ENCODE measurements at places on chromosomes 12 and 14.
A peak's percentile ranks its signal among the peaks of the same experiment; 100 is the strongest.

DNA sequence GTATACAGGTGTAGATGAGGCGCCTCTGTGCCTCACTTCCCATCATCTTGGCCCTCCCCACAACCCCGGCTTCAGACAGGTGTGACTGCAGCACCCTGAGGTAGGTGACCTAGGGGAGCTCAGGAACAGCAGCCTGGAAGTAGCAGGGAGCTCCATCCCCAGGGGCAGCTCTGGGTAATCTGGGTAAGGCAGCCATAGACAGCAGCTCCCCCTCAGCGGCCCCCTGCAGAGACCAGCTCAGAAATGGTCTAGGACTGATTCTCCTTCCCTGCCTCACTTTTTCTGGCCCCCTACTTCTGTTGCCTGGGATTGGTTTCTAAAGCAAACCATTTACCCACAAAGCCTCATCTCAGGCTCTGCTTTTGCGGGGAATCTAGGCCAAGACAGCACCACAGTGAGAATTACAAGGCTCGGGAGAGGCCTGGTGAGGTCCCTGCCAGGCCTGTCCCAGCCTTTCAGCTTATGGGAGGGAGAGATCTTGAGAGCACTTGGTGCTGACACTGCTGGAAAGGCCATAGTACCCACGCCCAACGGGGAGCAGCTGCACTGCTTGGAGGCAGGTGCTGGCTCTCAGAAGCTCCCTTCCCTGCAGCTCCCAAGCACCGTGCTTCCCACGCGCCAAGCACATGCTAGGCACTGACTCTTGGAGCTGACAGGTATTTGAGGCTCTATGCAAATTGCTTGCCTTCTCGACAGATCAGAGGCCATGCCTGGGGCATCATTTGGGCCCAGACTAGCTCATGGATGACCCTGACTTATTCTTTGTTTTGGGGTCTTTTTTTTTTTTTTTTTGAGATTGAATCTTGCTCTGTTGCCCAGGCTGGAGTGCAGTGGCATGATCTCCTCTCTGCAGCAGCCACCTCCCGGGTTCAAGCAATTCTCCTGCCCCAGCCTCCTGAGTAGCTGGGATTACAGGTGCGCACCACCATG lies 45.1 kb upstream of the TRAF3 start:
- no peak for DNase-seq

DNA sequence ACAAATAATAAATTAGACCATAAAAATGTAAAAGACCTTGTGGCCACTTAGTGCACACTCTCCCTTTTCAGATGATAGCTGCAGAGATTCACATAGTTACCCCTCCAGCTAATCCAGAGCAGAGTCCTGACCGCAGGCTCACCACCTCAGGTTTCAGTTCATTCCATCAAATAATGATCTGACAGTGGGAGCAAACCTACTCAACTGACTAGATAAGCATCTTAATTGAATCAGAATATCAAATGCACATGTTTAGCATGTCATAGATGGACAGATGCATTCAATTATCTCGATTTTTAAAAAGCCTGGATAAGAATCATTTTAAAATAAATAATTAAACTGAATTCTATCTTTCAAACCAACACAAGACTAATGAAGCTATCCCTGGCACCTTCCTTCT lies 242.3 kb upstream of the PDZRN4 start:
- DNase-seq: no peak

- DNase-seq: no peak
These were observed 4.5 kb downstream of the EFS start for GRCh38 chr14:23360496-23360895.

DNA sequence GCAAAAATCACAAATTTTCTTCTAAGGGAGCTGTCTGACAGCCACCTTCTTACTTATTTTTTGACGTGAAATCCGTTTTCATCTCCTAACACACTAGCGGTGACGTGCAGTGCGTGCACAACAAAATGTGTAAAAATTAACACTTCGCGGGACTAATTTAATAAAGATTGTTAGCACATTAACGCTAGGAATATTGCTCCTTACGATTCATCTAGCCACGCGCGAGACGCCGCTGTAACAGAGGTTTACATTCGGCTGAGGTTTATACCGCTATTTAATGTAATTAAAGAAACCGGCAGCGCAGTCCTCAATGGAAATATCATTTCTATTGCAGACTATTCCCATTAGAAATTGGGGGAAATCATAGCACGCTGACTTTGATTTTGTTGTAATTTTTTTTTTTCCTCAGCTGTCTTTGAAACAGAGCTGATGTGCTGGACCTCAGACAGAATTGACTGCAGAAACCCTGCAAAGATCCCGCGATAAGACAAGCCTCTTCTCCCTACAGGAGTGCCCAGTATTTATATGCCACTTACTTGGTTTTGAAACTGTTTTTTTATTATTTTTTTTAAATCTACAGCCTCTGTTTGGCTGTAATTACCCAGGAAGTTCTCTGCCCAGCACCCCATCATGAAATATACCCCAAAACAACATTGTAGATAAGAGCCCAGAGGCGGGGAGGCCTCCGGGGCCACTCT lies 31.2 kb downstream of the BCL11B start:
- DNase-seq: no peak

- no peak for DNase-seq
These were observed 91.3 kb upstream of the PLEKHA5 start for GRCh38 chr12:19038209-19038608.

- DNase-seq: no peak
These were observed 15.7 kb upstream of the BCL2L14 start for GRCh38 chr12:12054993-12055392.

DNA sequence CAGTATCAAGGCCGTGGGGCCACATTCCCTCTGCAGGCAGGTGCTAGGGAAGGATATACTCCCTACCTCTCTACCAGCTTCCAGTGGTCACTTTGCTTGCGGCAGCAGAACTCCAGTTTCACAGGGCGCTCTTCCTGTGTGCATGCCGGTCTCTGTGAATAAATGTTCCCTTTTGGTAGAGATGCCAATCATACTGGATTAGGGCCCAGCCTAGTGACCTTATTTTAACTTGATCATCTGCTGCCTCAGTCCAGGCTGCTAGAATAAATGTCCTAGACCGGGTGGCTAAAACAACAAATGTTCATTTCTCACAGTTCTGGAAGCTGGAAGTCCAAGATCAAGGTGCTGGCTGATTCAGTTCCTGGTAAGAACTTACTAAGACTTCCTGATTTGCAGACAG lies 198.8 kb upstream of the TMEM132C start:
- DNase-seq: no peak

DNA sequence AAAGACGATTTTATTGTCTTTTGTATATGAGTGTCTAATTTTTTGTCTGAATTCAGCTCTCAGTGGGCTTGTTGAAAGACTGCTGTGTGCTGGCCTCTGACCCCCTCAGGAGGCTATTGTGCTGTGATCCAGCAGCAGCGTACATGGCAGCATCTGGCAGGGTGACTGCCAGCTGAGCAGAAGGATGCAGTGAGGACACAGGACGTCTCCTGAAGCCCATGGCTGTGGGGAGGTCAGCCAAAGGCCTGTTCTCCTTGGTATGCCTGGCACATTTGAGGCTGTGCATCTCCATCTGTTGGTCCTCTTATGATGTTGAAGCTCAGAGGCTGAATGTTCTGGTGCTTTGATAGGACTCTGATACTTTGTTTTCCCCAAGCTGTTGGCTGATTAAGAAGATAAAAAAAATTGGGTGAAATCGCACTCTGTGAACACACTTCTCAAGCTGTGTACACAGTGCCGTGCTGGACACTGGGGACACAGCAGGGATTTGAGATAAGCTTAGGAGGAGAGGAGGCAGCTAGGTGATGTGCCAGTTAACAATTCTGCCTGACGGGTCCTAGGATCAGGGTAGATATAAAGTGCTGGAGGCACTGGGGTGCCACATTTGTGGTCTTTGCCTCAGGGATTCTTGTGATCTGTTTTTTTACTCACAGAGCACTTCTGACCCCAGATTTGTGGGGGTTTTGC lies 37.5 kb downstream of the EID3 start:
- DNase-seq: no peak

DNA sequence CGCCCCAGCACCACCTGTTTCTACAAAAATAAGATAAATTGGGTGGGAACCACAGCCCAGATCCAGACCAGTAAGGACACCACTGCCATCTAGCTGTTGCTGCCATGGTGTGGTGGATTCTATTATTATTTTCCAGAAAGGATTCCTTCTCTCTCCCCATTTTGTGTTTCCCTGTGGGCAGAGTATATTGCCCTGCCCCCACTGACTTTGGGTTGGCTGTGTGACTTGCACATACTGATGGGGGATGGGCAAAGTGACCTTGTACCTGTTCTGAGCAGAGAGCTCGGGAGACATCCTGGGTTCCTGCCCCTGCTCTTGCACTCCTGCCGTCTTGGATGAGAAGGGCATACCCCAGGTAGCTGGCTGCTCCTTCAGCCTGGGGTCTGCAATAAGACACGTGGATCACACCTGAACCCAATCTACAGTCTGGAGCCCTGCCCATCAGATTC lies 24.3 kb downstream of the MOAP1 start:
- DNase-seq: no peak

DNA sequence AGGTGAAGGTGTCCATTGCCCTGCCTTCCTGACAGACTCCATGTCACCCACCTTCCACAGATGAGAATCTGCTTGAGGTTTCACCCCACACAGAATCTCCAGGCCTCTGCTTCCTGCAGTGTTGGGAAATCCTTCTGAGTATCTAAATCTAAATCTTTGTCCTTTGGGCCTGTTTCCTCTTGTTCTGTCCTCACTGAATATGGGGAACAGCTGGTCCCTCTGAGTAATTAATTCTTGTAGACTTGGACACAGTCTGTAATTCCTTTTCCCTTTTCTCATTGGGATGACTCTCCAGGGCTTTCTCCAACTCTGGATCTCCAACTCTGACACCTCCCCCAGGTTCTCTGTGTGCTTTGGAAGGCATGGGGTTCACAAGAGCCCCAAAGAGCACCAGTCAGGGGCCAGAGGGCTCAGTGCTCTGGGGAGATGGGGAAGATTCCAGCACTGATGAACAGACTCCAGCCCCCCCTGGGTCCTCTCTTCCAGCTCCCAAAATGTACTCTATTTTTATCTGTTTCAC lies 2.3 kb upstream of the ACVRL1 start:
- DNase-seq: peak; percentile 63

DNA sequence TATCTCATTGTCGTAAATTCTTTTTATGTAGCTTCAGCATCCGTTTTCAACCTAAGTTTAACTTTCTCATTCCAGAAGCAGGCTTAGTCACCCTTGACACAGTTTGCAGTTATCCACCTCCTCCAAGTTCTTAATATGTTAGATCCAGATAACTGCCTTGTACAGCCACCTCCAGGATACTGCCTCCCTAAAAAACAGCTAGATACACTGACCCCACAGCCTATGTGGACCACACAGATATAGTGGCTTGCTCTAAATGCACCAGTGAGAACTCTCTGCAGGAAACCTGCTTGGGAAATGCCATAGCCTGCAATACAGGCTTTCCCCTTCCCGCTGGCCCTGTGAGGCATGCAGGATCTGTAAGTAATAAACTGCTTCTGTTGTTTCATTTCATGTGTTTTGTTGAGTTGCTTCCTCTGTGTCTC lies 11.1 kb upstream of the RTL1 start:
- no peak for DNase-seq

DNA sequence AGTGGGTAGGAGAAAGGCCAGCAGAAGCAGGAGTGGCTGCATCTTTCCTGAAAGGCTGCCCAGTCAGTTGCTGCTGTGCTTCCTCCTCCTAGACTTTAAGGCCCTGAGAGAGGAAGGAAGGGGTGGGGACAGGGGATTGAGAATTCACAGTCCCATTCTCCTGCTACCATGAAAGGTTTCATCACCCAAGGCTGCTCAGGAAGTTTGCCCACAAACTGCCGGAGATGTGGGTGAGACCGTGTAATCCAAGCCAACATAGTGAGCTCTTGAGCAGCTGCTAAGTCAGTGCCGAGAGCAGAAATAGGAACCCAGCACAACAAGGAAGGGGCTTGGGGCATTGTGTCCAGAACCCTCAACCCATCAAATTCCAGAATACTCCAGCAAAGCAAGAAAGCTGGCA lies at the start of gene CTSG:
TSS of gene CTSG (minus strand) at position 69 of the 400 bp plus-strand sequence. CDS start at position 42, 27 bp downstream.
- DNase-seq: no peak

DNA sequence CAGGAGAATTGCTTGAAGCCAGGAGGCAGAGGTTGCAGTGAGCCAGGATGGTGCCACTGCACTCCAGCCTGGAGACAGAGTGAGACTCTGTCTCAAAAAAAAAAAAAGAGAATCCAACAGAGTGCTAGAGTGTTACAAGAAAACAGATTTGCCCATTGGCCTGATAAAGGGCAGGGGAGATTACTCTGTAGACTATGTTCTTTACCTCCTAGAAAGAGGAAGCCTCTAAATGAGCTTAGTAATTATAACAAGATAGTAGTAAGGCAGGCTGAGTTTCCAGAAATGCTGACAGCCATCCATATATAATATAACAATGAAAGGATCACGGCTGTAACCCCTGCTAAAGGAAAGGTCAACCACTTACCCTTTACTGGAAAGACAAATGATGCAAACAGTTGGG lies 24.4 kb downstream of the AK7 start:
- DNase-seq: no peak

GRCh38 chr12:116389326-116389725 lies 111.8 kb upstream of the MED13L start:
- no peak for DNase-seq

DNA sequence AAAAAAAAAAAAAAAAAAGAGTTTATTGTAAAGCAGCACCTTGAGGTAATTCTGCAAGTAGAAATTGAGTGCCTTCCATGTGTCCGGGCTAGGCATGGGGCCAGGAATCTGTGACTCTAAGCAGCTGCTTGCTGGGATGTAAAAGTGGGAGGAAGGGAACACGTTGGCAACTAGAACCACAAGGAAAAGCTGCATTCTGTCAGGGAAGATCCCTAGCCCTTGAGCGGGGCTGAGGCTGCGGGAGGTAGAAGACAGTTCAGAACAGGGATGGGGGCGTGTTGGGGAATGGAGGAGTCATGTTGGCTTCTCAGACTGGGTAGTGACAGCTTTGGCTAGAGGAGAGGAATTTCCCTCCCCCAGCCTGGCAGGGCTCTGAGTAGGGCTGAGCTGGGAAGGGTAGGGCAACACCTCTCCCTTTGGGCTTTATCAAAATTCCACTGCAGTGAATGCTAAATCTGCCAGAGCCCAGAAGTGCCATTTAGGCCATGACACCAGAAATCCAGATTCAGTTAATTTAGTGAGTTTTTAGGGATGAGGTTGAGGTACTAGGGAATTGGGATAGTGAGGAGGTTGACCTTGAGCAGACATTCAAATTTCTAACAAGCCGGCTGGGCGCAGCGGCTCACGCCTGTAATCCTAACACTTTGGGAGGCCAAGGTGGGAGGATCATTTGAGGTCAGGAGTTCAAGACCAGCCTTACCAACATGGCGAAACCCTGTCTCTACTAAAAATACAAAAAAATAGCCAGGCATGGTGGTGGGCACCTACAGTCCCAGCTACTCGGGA lies 3.4 kb upstream of the TRAFD1 start:
- peak; percentile 79 for DNase-seq

GRCh38 chr12:6328945-6329702 lies 12.8 kb downstream of the TNFRSF1A start:
- no peak for DNase-seq

- peak; percentile 31 for DNase-seq
These were observed 13.3 kb upstream of the EIF4B start for GRCh38 chr12:52992699-52993557.

- no peak for DNase-seq
These were observed 105.0 kb downstream of the SNAPC1 start for GRCh38 chr14:61866932-61867920.

GRCh38 chr14:58299401-58300330 lies 1.3 kb downstream of the ARID4A start:
- DNase-seq: no peak
